ENCODE measurements at places on chromosomes 3 and 15.
A peak's percentile ranks its signal among the peaks of the same experiment; 100 is the strongest.

- DNase-seq: no peak
Measured at GRCh38 chr3:156542101-156543042, 12.5 kb downstream of the SSR3 start.

DNA sequence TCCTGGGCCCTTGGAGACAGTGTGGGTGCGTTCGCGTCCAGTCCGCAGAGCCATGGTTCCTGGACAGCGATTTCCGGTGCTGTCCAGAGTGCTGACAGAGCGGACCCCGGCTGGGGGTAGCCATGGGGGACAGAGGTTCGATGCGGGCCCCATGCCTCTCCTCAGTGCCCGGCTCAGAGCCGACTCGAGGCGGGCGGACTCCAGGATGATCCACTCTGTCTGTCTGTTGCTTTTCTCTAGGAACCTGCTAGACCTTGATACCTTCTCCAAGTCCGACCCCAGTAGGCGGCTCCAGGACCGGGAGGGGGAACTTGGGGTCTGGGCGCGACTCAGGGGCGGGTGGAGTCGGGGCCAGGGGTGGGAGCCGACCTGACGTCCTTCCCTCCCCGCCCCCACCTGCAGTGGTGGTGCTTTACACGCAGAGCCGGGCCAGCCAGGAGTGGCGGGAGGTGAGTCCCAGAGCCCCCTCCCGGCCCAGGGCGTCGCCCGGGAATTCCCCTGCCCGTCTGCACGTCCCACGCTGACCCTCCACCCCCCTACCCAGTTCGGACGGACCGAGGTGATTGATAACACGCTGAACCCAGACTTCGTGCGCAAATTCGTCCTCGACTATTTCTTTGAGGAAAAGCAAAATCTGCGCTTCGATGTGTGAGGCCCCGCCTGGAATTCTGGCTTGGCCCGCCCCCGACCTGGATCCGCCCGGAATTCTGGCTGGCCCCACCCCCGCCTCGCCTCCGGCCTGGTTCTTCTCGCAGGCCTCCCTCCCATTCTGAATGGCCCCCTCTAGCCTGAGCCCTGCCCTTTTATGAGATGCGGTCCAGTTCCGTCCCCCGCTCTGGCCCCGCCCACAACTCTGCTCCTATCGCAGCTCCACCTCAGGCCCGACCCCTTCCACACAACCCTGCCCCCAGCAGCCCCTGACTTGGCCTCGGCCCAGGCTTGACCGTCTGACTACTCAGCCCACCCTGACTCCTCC is 1.0 kb downstream of the CPNE9 start:
- DNase-seq: no peak

DNA sequence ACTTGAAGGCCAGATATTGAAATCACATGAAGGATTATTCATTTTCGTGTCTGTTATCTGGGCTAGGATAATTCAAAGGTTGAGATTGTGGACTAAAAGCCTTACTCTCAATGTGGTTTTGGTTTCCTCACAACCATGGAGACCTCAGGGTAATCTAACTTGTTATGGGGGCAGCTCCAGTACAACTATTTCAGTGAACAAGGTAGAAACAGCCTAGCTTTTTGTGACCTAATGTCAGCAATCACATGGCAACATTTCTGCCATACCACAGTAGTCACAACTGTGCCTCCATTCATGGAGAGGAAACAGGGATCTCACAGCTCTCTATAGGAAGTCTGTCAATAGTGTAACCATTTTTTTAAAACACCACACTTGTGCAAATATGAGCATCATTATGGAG is 62.4 kb upstream of the RARB start:
- no peak for DNase-seq

DNA sequence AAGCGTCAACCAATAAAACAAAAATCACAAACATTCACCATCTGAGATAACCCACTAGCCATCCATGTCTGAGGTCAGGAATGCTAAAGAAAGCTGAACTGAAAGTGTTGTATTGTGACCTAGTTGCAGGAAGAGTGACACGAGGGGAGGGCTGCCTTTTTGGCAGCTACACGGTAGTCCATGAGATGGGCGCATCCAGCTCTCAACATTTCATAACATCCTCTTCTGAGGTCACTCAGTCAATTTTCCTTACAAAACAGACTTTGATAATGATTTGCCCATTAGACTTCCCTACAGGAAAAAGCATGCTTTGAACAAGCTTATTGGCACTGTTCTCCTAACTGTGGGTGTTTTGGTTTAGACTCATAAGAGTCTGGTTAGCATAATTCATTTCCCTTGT is 15.4 kb upstream of the SHF start:
- DNase-seq: no peak

DNA sequence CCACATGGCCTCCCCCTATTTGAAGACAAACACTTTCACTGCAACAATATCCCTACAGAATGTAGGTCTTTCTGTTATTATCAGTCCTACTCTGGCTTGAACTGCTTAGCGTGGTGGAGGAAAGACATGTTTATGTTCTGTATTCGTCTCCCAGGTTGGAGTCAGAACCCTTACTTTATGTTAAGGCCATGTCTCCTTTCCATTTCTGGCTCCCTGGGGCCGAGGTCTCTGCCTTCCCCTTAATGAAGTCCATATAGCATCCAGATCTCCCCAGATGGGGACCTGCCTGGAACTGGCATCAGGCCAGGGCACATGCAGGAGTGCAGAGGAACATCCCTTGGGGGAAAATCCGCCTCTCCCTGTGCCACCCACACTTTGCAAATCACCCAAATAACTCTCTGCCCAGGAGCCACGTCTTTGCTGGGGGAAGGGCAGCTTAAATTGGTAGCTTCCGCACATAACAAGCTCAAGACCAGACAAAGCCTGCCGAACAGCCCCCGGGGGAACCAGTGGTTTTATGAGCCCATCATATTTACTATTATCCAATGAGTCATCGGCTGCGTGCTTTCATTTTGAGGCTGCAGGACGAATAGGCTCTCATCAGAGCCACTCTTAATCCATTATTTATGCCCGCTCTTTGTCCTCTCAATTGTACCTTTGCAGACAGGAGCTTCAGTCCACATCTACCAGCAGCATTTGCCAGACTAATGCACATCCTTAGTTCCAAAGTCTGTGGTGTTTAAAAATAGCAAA is 237.0 kb downstream of the UACA start:
- peak; percentile 80 for DNase-seq

GRCh38 chr3:171561596-171562323 is 101.6 kb upstream of the TNIK start:
- no peak for DNase-seq

DNA sequence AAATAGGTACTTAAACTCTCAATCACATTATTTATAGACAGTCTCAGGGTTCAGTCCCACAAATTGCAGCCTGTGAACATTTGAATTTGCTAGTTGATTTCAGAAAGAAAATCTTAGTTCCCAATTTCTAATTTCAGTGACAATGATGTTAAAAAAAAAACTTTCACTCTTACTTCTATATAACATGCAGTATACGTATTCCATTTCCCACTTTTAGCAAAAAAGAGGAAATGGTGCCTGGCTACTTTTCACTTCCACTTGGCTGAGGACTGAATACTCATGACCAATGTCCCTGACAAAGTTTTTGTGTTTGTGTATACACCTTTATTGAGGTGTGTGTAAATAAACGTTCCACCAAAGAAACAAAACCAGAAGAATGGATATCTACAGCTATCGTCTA is 32.1 kb upstream of the XCR1 start:
- peak; percentile 54 for DNase-seq

GRCh38 chr15:64901914-64902313 is 9.8 kb upstream of the ANKDD1A start:
- DNase-seq: no peak

DNA sequence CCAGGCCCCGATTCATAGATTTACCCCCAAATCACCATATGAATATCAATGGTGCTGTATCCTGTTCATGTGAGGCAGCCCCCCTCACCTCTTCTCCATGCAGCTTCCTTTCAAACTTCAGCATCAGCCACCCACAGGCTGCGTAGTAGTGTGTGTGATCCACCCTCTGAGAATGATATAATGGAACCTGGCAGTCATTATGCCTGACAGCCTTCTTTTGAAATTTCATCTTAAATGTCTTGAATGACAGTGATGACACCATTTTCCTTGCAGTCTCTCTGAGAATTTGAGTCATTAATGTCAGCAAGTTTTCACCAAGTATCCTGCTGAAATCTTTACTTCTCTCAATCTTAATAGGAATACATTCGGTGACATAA is 3.5 kb upstream of the CLRN1 start:
- DNase-seq: no peak

DNA sequence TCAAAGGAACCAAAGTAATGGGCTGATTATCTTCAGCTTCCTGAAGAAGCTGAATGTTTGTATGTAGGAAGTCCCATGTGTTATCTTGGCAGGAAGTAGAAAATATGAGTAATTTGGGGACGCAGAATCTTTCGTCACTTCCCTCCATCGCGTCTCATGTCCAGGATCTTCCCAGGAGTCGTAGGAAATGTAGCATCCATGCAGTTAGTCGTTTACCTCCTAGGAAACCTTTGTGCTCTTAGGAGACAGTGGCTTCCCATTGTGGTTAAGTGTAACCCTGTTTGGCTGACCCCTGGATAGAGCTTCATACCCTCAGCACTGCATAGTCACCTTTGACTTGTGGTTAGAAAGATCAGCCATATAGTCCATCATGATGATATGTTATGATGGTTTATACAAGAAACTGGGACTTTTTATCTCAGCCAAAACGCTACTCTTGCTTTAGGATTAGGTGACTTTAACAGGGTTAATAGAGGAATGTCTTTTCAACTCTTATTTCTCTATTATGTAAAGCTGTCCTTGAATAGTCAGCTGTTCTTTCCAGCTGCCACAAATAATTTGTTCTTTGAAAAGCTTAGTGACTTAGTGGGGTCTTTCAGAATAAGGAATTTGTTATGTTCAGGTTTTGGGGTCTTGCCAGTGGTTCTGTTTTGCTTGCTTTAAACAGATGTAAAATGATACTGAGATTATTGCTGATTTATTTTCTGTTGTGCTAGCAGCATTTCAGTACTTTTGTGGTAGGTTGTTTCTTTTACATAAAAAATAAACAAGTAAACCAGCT is 92.2 kb downstream of the KLHL25 start:
- peak; percentile 51 for DNase-seq

GRCh38 chr15:55829826-55830225 is 86.9 kb upstream of the PRTG start:
- no peak for DNase-seq

GRCh38 chr3:127532561-127533203 is 57.9 kb downstream of the TPRA1 start:
- no peak for DNase-seq

DNA sequence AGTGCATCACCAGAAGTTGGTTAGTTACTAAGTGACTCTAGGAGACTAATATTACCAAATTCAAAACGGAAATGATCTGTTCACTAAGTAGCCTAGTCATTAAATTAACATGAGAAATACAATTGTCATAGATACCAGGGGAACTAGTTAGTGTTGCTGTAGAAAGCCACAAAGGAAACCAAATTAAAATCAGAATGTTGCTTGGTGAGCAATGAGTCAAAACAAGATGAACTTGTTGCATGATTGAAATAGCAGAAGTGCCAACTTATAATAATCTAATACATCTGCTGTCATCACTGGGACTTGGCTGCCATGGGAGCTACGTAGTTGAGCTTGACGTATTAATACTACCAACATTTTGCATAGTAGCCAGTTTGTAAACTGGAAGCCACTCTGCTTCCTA is 458.1 kb downstream of the DIPK2A start:
- DNase-seq: no peak

DNA sequence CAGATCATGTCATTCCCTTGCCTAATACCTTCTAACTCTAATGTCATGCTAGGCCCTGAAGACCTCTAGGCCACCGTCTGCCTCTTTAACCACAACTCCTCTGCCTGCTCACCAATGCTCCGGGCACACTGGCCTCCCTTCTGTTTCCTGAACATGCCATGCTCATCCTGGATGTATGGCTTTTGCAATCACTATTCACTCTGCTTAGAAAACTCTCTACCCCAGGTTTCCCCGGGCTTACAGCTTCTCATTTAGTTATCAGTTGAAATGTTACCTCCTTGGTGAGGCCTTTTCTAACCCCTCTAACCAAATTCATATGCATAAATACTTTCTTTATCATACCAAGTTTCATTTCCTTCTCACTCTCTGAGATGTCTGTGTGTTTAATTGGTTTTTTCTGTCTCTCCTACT is 727.8 kb upstream of the CFAP20DC start:
- DNase-seq: no peak

DNA sequence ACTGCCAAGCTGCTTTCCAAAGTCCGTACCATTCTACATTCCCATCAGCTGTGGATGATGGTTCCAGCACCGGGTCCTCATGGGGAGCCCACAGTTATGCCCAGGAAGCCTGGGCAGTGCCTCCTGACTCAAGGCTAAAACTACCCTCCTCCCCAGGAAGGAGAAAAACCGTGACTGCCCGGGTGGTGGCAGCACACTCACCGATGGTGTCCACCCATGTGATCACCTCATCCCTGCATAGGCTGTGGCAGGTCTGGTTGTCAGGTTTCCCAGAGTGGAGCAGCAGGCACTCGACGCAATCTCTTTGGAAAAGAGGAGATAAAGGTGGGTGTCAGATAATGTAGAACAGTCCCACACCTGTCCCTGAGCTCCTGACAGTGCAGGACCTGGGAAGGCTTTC is 38.6 kb downstream of the UMPS start:
- DNase-seq: peak; percentile 58

DNA sequence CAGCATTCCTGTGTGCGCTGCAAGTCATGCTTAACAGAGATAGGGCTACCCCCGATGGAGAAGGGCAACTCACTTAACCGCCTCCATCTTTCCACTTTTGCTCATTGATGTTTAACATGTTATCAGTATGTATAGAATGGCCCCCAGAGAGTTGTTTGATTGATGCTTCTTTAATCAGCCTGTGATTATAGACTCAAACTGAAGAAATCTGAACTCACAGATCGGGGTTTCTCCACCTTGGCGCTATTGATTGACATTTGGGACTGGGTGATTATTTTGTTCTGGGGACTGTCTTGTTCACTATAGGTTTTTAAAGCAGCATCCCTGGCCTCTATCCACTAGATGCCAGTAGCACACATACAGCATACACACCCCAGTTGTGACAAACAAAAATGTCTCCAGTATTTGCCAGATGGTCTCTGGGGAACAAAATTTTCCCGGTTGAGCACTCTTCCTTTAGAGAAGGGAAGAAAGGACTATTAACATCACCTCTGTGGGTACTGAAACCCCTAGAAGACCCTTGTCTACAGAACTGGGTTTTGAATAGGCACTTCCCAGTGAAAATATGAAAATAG is 54.4 kb downstream of the LARS2 start:
- no peak for DNase-seq

DNA sequence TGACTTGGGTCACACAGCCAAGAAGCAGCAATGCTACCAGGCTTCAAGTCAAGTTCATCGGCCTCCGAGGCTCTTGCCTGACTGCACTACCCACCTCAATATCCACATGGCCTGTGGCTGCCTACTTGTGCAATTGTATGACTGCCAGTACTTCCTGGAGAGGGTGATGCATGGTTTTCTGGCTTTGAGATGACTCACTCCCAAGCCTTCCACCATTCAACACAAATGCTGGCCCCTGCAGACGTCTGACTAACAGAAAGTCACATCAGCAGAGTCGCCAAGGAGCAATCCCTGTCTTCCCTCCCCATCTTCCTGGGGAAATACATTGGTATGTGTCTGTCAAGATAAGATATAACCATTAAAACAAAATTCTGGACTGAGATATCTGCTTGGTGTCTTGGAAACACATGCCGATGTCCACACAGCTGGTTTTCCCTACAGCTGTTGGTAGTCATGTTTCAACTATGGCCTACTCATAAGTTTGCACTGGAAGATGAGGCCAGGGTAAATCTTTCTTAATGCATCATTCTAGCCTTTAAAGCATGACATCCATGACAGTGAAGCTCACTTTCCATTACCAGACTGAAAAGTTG is 79.6 kb upstream of the SPATA12 start:
- no peak for DNase-seq

All from Karpas-422 (cell line).